ENCODE measurements at places on chromosomes 6 and 20. TPM values are rescaled to one million over a fixed set of nuclear protein-coding genes. Genes with fewer than 3 reads are reported as not detected.

DNA sequence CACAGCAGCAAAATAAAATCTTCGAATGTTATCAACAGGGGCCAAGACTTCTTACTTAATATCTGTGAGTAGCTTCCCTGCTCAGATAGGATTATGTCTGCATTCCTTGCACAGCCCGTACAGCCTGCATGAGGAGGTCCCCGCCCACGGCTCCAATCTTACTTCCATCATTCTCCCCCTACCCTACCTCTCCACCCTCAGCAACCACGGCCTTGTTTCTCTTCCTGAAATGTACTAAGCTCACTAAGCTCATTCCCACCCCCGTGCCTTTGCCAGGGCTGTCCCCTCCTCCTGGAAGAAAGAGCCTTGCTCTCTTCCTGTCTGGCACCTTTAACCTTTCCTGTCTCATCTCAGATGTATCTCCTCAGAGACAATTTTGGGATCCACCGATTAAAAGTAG is 120.4 kb downstream of the BCAS1 start:
- no peak for DNase-seq

Gene PERP
- total RNA-seq = 60.3 TPM

Gene SEMG1
- total RNA-seq = not detected

Gene EYA4
- total RNA-seq = 0.66 TPM
